Stimulated activated CD4-positive, alpha-beta T cell treated with anti-CD3 and anti-CD28 coated beads, Interleukin-1b, Interleukin-23, amount 100 ng/mL, for 24 hours (primary cell): ENCODE measurements at places on chromosomes 6 and 20.
A peak's percentile ranks its signal among the peaks of the same experiment; 100 is the strongest.

DNA sequence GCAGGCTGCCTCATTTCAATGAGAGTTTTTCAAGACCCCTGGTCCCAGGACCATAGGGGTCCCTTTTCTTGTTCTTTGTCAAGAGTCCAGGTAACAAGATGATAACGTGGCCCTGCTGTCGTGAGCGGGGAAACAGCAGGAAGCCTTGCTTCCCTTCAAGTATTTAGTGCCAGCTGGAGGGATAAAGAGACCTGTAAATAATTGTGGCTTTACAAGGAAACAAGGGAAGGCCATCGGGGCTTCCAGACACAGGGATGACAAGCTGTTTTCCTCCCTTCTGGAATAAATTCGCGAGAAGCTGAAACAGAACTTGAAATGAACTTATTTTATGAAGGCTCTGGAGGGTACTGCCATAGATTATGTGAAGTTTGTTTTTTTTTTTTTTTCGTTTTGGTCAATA, 163.2 kb downstream of the SYNDIG1 start:
- DNase-seq = no peak

GRCh38 chr20:8913456-8913855, 155.4 kb upstream of the PLCB4 start:
- no peak for DNase-seq

GRCh38 chr6:8207191-8207868, 105.0 kb upstream of the EEF1E1 start:
- no peak for DNase-seq

GRCh38 chr20:1215386-1216170, 10.3 kb upstream of the RAD21L1 start:
- DNase-seq = peak; percentile 25

DNA sequence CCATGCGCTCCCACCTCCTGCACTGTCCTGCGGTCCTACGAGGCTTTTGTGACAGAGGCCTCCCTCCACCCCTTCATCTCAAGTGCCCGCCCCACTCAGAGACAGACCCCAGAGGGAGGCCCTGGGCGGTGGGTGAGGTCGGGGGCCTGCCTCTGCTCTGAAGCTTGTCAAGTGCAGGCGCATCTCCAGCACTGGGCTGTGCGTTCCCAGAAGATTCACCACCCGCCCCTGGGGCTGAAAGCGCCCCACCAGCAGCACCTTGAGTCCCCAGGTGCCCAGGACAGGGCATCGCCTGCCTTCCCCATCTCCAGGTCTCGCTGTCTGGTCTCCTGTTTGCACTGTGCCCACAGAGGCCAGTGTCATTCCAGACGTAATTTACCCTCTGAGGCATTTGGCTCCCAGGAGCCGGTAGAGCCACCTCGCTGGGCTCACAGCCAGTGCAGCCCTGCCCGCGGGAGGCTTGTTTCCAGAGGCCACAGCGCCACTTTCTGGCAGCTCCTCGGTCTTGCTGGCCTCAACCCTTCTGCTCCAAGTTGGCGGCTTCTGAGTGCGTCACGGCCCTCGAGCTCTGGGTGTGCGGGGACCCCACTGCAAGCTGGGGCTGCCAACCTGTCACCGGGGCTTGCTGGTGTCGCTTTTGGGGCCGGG, 191.1 kb downstream of the TAF4 start:
- no peak for DNase-seq

- DNase-seq = no peak
These were observed 157.8 kb upstream of the PREP start for GRCh38 chr6:105560611-105561066.

DNA sequence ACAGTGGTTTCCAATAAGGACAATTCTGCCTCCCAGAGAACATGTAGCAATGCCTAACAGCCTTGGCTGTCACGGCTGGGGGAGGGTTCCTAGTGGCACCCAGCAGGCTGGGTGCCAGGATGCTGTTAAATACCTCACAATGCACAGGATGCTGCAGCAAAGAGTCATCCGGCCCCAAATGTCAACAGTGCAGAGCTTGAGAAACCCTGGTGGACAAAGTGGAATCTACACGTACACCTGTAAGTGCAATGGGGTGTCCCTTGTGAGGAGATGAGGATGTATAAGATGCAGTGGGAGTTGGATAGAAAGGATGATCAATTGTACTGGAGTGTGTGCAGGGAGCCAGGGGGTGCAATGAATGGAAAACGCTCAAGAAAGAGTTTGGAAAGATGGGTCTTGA, 142.4 kb downstream of the FNDC1 start:
- no peak for DNase-seq

- DNase-seq = no peak
These were observed 64.9 kb downstream of the LAMA4 start for GRCh38 chr6:112189494-112189893.

DNA sequence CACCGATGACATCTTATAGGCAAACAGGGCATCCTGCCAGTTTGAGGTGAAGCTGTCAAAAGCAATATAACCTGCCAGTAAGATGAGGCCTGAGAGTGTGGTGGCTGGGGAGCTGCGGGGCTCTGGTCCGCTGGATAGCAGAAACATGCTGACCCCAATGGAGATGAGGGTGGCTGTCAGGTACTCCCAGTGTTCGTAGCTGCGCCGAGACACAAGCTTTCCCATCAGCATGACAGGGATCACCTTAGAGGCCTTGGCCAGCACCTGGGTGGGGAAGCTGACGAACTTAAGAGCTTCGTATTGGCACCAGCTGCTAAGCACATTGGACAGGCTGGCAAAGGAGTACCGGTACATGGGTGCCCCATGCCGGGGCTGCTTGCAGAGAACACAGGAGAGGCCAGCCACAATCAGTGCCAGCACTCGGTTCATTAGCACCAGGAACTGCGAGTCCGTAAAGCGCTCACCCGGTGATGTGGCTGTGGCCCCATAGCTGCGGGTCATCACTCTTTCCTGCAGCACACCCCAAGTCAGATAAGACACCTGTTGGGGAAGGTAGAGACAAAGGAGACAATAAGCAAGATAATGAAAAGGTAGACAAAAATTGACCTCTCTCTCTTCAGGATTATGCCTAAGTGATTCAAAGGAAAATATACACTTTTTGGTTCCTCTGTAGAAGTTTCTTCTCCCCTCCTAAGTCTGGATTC, 2.1 kb downstream of the SLC35B2 start:
- no peak for DNase-seq

DNA sequence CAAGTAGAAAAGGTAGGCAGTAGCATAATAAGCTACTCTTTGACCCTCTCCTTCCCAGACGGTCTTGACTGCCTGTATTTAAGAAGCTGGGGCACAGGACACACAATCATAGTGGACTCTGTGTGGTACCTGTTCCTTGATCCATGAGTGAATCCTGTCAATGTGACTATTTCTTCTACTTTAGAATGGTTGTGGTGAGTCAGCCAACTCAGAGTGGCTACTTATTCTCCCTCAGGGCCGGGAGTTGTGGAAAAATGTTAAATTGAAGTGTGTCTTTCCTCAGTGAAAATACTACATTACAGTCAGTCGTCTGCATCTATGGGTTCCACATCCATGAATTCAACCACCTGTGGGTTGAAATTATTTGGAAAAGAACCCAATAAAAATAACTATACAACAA, 30.8 kb upstream of the PREP start:
- DNase-seq = no peak

DNA sequence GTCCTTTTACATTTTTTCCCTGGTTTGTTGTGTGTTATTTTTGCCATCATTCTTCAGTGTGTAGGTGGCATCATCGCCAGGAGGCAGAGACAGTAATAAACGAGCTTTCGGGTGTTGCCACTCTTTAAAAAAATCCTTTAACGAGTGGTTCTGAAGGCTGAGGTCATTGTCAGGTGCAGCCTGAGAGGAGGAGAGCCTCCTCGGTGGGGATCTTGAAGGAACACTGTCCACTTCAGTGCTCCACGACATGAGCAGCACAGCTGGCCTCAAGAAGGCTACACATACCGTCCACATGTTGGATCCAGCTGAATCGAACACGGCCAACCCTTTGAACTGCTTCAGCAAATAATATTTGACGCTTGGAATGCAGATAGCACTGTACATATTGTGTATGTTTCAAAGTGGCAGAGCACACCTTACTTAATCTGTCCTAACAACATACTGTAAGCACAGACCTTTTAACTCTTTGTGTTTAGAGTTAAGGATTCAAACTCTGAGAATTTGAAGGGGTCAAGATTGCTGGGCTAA, 48.0 kb upstream of the FOXQ1 start:
- DNase-seq = no peak

- no peak for DNase-seq
These were observed 230.9 kb upstream of the CITED2 start for GRCh38 chr6:139605350-139605749.

- DNase-seq = no peak
These were observed 9.4 kb upstream of the BMP7 start for GRCh38 chr20:57275813-57276212.

DNA sequence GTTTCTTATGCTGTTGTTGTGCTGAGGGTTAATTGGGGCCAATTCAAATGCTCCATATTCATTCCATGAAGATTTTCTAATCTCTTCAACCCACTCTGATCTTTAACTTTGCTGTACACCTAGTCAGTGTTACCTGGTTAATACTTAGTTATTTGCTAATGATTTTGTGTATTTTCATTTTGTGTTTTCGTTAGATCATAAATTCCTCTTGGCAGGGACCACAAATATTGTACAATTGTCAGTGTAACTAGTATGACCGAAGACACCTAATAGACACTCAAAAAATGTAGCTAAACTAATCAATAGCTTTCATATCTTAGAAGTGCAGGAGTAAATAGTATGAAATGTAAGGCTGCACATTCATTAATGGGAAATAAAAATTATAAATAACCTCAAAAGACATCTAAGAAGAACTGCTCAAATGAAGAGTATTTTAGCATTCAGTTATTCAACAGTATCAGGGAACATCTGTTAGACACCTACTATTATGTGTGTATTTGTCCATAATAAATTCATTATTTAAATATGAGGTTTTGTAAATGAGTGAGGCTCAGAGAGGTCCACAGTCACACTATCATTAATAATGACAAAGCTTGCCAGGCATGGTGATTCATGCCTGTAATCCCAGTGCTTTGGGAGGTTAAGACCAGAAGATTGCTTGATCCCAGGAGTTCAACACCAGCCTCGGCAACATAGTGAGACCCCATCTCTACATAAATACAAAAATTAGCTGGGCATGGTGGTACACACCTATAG, 13.4 kb upstream of the HSF2 start:
- no peak for DNase-seq

- no peak for DNase-seq
These were observed 292.1 kb downstream of the SOX4 start for GRCh38 chr6:21885532-21886114.

GRCh38 chr20:57928181-57928967, 218.6 kb upstream of the PMEPA1 start:
- no peak for DNase-seq

GRCh38 chr6:31750411-31751022, 10.7 kb downstream of the MSH5 start:
- DNase-seq = no peak

- no peak for DNase-seq
These were observed 28.5 kb upstream of the BMP6 start for GRCh38 chr6:7697432-7697819.
